ENCODE measurements at places on chromosomes 6 and 20.

GRCh38 chr6:29864037-29864810 is 36.6 kb downstream of the HLA-G start:
- no peak for DNase-seq

- DNase-seq, result peak; percentile 84
These were observed 4.3 kb downstream of the GABBR1 start for GRCh38 chr6:29628419-29629281.

GRCh38 chr6:41343641-41344187 is 8.3 kb downstream of the NCR2 start:
- no peak for DNase-seq

GRCh38 chr6:116278854-116279231 is 887 bp downstream of the TSPYL1 start:
- DNase-seq, result no peak

DNA sequence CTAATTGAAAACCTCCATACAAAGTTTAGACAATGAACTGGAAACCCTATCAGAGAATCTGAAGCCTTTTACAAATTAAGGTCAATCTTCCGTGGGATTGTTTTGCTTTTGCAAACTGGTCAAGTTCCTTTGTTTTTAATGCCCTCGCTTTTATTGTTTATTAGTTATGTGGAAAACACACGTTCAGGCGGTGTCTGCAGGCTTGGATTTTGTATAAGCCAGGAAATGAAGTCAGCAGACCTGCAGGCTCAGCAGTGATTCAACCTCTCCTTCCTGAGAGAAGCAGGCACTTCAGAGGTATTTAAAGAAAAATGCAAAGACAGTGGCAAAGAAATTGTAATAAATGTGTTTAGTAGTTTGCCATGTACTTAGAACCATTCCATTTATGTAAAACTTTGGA is 103.4 kb upstream of the PDE10A start:
- DNase-seq, result no peak

DNA sequence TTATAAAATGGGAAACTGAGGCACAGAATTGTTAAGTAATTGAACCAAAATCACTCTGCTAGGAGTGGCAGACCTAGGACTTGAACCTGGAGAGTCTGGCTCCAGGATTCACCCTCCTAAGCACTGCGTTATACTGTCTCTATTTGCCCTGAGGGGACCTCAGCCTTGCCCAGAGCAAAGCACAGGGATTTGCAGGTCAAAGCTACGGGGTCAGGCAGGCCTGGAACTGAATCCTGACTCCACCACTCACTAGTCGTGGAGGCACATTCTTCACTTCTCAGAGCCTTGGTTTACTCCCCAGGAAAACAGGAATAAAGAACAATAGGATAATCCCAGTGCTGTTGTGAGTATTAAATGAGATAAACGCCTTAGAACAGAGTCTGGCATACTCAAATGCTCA is 19.4 kb downstream of the KCNK15 start:
- DNase-seq, result no peak

- DNase-seq, result no peak
These were observed 2.1 kb downstream of the CALHM6 start for GRCh38 chr6:116463301-116463700.

DNA sequence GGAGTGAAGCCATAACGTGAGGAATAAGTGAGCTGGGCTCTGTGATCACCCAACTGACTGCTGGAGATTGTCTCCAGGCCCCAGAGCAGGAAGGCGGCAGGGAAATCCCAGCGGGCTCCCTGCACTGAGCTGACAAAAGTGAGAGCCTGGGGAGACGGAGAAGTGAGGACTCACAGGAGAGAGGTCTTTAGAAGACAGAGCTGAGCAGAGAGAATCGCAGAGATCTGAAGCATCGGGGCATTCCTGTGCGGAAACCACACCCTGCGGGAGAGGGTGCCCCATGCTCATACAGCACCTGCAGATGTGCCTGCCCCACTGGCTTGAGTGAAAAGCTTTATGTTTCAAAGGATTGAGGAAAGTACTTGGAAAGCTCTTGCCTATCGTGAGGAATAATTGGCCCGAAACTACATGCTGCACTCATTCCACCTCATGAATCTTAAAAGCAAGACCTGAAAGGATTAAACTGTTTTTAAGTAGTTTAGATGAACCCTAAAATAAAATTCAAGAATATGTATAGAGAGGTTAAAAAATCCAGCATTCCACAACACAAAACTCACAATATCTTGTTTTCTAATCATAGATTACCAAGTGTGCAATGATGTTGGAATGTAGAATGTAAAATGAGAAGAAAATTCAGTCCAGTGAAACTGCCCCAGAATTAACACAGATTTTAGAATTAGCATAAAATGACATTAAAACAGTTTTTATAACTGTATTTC is 17.7 kb upstream of the THBS2 start:
- no peak for DNase-seq

GRCh38 chr6:128259029-128259724 is 261.2 kb downstream of the PTPRK start:
- DNase-seq, result no peak

DNA sequence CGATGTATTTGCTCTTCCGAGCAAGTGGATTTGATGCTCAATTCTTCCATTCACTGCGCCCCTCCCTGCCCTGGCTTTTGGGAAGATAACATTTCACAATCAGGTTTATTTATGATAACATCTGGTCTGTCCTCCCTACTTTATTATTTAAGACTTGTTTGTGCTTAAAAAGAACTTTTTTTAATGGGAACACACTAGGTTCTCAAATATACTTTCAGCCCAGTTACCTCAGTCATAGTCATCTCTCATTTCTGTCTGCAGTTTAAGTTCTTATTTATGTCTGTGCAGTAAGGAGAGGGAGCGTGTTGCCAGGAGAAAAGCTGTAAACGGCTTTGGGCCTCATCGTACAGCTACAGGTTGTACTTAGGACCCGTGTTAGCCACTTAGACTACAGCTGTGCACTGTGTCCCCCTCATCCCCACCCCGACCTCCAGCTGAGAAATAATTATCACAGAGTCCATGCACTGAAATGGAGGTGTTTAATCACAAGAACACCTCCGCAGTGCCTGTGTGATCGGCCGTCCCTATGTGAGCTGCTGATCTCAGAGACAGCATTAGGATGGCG is 99.3 kb downstream of the RPP40 start:
- no peak for DNase-seq

- DNase-seq, result no peak
These were observed 536 bp upstream of the MTFR2 start for GRCh38 chr6:136250686-136251008.

- DNase-seq, result no peak
These were observed 31.5 kb downstream of the BANF2 start for GRCh38 chr20:17731233-17731632.

GRCh38 chr20:51337126-51337805 is 205.3 kb downstream of the NFATC2 start:
- no peak for DNase-seq

GRCh38 chr6:36116943-36117342 is 13.4 kb upstream of the MAPK13 start:
- DNase-seq, result no peak

DNA sequence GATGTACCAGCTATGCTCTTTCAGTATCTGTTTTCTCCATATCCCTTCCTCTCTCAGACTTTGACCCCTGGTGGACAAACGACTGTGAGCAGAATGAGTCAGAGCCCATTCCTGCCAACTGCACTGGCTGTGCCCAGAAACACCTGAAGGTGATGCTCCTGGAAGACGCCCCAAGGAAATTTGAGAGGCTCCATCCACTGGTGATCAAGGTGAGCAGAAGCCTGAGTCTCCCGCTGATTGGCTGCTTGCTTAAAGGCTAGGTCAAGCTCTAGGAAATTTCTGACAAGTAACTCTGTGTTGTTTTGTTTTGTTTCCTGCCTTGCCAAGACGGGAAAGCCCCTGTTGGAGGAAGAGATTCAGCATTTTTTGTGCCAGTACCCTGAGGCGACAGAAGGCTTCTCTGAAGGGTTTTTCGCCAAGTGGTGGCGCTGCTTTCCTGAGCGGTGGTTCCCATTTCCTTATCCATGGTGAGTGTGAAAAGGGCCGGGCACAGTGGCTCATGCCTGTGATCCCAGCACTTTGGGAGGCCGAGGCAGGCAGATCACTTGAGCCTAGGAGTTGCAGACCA is 28.6 kb downstream of the C6orf89 start:
- no peak for DNase-seq

- DNase-seq, result no peak
These were observed 239.4 kb downstream of the DLL1 start for GRCh38 chr6:170051229-170052172.

DNA sequence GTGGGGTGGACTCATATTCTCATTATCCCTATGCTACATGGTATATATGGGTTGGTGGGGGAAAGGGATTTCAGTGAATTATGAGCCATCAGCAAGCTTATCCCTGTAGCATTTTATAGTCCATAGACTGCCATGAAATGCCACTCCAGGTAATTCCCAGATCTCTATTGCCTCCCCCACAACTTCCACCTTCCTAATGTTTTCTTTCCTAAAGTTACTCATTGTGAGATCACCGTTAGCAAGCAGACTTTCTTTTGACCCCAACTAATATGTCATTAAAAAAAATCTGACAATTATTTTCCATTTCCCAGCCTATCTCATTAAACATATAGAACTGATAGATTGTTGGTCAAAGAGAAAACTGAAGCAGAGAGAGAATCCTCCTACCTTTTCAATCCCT is 40.7 kb upstream of the TBX18 start:
- no peak for DNase-seq

DNA sequence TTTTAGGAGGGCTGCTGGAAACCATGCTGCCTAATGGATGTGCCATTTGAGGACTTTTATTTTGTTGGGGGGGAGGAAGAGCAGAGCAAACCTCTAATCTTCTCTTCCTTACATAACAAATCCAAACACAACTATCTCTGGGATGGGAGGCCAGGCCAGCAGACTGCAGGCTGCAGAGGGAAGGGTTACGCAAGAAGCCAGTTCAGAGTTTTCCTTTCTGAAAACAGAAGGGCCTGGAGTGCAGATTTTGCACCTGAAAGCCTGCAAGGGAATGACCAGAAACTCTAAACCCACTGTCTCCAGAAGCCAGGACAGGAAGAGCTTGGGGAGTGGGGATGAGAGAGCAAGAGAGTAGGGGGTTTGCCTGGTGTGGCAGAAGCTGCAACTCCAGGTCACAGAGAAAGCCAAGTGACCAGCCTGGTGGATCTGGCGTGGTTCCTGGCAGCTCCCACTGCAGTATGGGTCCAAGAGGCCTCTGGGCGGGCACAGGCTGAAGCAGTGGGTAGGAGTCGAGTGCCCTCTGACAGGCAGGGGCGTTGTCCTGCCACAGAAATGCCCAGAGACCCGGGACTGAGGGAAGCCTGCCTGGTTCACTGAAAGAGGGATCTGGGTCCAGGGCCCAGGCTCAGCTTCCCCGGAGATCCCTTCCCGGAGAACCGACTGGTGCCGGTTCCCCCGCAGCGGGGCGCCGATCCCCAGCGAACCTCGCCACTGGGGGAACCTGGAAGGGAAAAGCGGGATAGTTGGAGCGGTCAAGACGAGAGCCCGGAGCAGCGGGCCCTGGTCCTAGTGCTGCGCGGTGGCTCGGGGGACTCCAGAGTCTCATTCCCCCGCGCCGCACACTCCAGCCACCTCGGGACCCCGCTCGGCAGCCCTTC is 6.7 kb downstream of the MAFB start:
- DNase-seq, result peak; percentile 36

- DNase-seq, result no peak
These were observed 43.9 kb downstream of the NCR2 start for GRCh38 chr6:41379306-41379705.

DNA sequence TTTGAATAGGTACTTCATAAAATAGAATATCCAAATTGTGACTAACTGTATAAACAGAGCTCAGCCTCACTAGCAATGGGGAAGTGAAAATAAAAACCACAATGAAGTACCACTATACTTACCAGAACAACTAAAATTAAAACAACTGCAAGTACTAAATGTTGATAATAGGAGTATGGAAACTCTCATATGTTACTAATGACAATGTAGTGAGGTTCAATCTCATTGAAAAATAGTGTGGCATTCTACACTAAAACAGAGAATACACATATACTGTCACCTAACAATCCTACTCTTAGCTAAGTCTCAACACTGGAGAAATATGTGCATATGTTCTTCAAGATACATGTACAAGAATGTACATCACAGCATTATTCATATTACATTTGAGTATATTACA is 132.0 kb upstream of the CARMIL1 start:
- no peak for DNase-seq

- no peak for DNase-seq
These were observed 82.2 kb downstream of the MYO6 start for GRCh38 chr6:75830959-75831885.

GRCh38 chr6:71396410-71396801 is 107.8 kb downstream of the OGFRL1 start:
- DNase-seq, result no peak

DNA sequence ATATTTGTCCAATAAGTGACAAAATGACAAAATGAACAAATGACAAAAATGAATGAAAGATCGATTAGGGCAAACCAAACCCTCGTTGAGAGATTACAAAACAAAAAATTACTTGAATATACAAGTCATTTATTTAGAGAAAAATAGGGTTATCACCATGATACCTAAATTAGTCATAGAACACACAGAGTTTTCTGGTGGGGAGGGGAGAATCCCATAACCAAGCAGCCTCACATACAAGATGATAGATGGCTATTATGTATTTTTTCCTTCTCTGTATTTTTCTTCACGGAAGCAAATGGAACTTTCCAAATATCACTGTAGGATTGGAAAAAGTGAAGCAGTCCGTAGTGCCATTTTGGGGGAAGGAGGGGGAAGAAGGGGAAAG is 28.5 kb upstream of the BMP6 start:
- no peak for DNase-seq

DNA sequence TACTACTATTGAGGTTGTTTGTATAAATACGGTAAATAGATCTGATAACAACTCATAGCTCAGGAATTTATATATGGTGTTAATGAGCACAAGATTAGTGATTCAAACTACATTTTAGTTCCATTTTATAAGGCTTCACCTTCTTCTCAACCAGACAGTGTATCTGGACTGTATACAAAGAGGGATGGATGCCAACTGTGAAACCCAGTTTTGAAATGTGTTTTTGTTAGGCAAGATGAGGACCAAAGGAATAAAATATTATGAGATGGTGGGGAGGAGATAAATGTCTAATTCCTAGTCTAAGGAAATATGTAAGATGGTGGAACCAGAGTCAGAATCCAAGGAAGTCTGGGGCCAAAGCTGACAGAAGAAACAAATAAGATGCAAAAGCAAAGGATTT is 329.0 kb downstream of the GRIK2 start:
- DNase-seq, result no peak

- no peak for DNase-seq
These were observed 195.5 kb downstream of the MAFB start for GRCh38 chr20:40493549-40493948.

DNA sequence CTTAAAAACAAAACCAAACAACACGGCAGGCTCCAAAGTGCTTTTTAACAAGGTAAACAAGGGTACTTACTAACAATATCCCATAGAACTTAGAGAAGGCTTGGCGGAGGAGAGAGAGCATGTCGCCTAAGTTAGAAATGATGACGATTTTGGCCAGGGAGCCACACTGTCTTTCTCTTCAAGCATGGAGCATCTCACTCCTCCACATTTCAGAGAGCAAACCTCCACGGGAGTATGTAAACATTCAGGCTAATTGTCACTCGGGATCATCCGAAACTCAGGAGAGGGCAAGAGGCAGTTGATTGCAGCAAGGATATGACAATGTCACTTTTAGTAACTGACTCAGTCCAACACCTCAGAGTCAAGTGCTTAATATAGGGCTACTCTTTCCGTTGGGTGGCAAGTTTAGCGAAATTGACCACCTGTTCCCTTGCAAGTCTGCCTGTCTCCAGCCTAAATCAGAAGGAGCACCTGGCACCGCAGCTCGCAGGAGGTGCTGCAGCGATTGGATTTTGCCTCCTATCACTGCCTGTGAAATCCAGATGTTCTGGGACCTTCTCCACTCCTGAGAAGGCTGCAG is 65.8 kb upstream of the RPS6KA2 start:
- no peak for DNase-seq

- DNase-seq, result no peak
These were observed 3.2 kb downstream of the SLC4A11 start for GRCh38 chr20:3235666-3236324.

All from retina (tissue), 1 donor.